ENCODE measurements at places on chromosomes 7 and 10. TPM values are rescaled to one million over a fixed set of nuclear protein-coding genes. Genes with fewer than 3 reads are reported as not detected.

GRCh38 chr7:82428186-82428961 lies 15.2 kb downstream of the CACNA2D1 start:
- DNase-seq, result no peak

DNA sequence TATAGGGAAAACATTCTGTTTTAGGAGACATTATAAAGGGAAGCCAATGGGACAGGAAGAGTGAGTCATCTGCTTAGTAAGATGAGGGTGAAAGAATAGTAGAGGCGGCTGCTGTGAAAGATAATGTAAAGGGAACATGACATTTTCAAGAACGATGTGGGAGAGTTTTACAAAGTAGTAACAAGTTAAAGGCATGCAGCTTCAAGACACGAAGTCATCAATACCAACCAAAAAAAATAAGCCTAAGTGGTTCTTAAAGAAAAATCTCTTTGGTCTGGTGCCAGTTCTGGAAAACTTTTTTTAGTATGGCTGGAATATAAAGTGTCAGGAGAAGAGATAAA lies 6.1 kb downstream of the GSTO1 start:
- no peak for DNase-seq

DNA sequence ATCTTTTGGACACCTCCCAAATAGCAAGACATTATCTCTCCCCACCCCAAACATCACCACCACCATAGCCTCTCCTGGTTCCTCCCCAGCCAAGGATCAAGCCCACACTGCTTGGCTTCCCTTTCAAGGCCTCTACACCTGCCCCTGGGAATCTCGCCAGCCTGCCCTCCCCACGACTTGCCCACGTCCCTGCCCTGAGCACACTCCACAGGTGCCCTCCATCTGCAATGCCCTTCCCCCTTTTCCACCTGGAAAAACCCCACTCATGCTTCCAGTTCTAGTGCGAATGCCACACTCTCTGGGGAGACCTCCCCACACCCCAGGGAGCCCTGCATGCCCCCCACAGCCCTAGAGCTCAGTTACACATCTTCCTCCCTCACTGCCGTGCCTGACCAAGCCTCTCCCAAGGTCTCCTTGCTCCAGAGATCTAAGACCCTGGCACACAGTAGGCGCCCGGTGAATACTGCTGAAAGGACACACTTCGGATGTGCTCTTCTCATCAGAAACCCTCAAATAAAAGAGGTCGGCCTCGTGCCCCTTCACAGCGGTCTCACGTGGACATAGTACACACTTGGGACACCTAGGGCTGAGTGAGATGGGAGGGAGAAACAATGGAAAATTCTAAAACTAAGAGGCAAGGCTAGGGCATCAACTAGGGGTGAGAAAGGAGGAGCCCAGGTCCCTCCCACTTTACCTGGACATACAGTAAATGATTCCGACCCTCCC lies 91.4 kb downstream of the DLG5 start:
- DNase-seq, result no peak

- no peak for DNase-seq
Observed at GRCh38 chr7:132145466-132145865, 430.8 kb downstream of the PLXNA4 start.

DNA sequence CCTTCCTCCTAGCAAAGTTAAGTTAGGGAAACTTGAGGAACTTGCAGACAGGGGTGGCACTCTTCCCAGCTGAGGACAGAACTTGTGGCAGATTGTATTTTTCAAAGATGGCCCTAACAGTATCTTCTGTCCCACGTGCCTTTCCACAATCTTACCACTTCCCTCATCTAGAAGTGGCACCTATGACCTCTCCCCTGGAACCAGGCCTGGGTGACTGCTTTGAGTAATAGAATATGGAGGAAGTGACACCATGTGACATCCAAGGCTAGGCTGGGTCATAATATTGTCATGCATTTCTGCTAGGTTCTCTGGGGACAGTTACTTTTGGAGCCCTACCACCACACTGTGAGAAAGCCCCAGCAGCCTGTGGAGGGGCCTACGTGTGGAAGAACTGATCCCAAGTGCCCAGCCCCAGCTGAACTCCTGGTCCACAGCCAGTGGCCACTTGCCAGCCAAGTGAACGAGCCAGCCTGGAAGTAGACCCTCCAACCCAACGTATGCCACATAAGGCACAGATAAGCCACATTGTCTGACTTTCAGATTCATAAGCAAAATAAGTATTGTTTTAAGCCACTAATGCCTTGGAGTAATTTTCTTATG lies 193.7 kb downstream of the PTPN20 start:
- DNase-seq, result no peak

GRCh38 chr7:44750424-44750823 lies 1.8 kb downstream of the ZMIZ2 start:
- DNase-seq, result peak; percentile 17

DNA sequence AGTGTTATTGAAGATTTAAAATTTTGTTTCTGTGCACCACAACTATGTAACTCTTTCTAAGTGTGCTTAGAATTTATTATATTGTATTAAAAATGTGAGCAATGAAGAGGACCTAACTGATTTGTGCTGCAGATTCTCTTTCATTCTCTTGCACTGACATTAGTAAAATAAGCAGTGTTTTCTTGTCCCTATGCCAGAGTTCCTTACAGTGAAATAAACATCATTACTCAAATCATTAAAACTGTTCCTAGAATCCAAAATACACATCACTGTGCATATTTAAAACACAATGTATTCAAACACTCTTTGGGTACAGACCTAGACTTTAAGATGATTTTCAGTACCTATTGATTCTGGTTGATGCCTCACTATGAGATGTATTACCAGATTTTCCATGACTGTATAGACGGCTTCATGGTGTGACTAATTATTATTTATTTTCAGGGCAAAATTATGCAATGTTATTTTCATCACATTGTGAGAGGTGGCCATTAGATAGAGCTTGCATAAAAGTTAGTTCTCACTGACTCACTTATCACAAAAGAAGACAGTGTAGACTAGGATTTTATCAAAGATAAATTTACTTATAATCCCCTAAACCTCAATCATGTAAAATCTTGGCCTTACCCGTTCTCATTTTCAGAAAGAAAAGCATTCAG lies 93.4 kb downstream of the PTPRZ1 start:
- no peak for DNase-seq

- no peak for DNase-seq
Observed at GRCh38 chr7:19957664-19958063, 184.2 kb upstream of the TMEM196 start.

GRCh38 chr10:60424971-60425370 lies 35.3 kb upstream of the ANK3 start:
- no peak for DNase-seq

DNA sequence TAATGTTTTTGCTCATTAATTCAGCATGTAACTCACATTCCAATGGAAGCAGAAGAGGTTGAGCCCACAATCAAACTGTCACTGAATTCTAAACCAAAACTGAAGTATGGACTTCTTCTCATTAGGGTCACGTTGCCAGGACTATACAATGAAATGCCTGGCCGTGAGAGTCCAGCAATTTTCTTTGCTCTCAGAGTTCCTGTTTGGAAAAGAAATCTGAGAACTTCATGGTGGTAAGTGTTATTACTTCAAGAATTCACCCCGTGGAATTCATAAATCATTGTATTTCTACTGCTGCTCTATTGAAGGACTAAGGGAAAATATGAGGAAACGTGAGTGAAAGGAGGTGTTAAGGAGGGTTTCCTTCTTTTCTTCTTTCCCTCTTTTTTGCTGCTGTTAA lies 441.8 kb upstream of the AKR1E2 start:
- no peak for DNase-seq

DNA sequence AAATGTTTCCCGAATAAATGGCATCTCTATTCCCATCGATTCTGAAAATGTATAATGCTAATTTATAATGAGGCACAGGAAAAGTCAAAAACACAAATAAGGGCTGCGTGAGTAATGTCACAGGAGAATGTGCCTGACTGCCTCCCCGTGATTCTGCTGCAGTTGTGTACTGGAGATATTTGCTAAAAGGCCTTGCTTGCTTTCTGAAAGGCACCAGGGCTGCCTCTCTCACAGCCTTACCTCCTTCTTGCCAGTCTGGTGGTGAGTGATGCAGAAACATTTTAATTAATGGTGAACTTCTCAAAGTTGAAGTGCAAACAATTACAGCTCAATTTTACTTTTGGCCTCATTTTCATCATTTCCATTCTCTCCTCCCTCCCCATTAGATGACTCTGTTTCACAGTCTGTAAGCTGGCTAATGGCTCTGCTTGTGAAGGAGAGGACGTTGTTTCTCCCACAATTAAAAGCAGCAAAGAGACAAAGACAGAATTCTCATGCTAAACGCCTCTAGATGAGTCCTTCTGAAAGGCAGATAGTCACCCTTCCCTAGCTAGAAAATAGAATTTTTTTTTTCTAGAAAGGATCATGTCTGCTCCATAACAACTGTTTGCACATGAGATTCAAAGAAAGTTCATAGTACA lies 377.6 kb downstream of the MDFIC start:
- DNase-seq, result no peak

DNA sequence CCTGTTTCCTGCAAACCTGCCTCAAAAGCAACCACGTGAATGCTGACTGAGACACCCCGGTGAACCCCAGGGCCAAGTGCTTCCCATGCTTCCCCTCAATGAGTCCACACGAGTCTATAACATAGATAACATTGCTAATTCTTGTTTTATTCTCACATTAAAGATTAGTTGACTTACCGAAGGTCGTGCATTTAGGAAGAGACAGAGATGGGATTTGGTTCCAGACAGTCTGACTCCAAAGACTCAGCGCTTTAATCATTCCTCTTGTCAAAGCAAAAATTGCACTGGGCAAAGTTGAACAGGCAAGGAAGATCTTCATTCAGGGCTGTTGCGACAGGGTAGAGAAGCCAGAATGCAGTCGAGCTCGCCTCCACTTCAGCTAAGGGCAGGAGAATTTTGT lies 435.6 kb upstream of the C7orf33 start:
- DNase-seq, result no peak

DNA sequence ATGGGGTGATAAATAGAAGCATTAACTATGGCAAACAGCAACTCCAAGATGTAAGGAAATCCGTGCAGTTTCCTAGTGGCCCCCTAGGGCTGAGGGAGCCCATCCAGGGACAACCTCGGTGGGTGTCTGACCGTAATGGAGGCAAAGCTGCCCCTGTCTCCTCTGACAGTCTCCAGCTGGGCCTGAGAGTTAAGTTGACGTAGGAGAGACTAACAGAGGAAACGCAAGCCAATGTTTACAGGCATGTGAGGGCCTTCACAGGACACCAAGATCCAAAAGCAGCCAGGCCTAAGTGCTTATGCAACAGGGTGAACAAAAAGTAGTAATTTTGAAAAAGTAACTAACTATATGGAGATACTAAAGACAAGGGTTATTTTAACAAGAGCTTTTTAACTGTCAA lies 330.0 kb upstream of the C7orf33 start:
- DNase-seq, result peak; percentile 84

GRCh38 chr7:21367537-21367936 lies 60.3 kb upstream of the SP4 start:
- DNase-seq, result no peak

- DNase-seq, result no peak
Observed at GRCh38 chr7:7529328-7529727, 6.3 kb downstream of the COL28A1 start.

- DNase-seq, result no peak
Observed at GRCh38 chr7:22487978-22488642, 11.9 kb downstream of the STEAP1B start.

GRCh38 chr10:22022257-22023032 lies 18.9 kb upstream of the DNAJC1 start:
- no peak for DNase-seq

DNA sequence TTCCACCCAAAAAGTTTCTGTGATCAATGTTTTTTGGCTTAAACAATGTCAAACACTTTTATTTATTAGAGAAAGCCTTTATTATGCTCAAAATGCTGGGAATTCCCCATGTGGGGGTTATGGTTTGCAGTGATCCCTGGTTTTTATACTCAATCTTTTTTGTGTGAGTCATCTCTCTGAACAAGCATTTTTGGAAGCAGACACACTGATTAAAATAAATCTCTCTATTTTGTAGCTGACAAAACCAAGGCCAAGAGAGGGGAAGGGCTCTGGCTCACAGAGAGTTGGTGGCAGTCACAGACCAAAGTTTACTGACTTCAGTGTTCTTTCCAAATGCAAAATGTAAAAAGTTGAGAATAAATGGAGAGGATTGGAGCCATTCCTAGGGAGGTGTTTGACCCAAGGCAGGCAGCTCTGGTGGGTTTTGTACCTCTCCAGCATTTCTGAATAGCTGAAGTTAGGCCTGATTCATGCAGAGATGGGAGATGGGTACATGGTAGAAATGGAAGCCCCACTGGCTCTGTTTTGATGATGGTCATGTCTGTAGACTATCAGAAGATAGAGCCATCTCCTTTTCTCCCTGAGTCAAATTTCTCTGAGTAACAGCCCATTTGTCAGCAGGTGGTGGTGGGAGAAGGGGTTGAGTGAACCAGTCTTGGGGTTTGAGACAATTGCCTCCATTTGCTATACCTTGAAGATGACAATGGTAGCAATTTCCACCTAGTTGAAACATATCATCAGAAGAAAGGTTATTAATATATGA lies 45.4 kb upstream of the NAMPT start:
- no peak for DNase-seq

DNA sequence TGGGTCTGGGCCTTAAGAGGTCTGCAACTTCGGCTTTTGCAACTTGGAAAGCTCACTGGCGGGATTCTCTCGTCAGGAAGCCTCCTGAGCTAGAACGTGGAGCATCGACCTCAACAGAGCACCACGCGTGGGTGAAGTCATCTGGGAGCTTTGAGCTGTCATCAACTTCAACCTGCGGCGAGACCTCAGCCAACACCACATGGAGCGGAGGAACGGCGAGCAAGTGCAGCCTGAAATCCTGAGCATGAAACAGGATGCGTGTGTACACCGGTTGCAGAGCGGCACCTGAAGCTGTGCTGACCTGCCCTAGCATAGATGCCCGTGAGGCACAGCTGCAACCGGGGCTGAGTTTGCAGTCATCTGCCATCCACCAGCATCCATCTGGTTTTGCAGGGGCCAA lies 295.7 kb upstream of the SHH start:
- no peak for DNase-seq

DNA sequence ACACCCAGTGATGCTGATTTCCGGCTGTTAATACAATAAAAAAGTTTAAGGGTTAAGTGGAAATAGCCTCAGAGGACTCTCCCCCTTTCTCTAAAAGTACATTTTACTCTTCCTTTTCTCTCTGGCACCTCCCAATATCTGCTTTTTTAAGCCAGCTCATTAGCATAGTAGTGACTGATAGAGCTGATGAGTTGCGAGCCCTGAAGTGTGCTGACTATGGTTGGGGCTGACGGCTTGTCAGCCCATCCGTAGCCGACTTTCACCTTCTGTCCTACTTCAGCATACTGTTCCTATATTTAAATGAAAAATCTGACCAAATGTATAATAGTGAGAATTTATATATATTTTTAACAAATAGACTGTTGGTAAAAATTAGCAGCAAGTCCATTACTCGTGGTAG lies 80.0 kb downstream of the SHH start:
- no peak for DNase-seq

Gene CFAP70
- 3.9 TPM for total RNA-seq

Gene ZNF746
- 19.3 TPM for total RNA-seq

Gene NUP42
- 30.8 TPM for total RNA-seq

Gene OR2A12
- not detected for total RNA-seq

Gene MBLAC1
- total RNA-seq, result 4.5 TPM

Gene STK32C
- total RNA-seq, result 10.2 TPM

Gene ECHDC3
- 33.2 TPM for total RNA-seq
